NCI-H2107 (cell line): ENCODE measurements at places on chromosomes 12 and 14.

DNA sequence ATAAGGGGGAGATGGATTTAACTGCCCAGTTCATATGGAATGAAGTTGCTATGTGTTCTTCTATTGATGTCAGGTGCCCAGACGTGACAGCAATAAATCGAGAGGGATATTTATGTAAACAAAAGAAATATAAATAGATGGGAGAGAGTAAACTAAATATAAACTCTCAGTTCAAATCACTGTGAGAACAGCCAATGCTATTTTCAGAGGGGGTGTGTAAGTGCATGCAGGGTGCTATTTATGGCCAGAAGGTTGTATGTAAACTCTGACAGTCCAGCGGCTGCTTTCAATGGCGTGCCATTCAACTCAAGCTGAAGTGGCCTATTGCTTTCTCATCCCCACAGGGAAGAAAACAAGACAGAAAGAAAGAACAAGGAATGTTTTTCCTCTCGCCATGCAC is 127.2 kb downstream of the KCNA5 start:
- DNase-seq = no peak

DNA sequence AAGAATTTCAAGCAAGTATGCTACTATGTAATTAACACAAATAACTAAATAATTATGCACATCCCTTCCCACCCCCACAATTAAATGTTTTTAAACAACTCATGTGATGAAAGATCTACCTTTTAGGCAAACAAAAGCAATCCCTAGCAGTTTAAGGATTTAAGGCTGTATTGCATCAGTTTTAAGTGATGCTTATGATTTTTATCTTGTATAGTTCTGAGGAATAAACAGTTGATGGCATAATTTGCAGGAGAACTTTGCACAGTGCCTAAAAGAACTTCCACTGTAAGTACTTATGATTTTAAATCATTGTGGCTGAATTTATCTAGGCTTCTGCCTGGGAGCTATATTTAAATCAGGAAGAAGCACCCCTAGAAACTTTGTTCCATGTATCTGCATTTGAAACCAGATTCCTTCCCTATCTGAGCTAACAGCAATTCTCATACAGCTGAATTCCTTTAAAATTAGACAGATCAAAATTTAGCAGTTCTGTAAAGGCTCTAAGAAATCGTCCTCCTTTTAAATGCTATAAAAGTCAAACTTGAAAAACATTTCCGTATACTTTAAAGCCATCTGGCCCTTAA is 388.6 kb downstream of the BCAT1 start:
- no peak for DNase-seq

- no peak for DNase-seq
Observed at GRCh38 chr14:21070610-21071224, 613 bp downstream of the ARHGEF40 start.

GRCh38 chr12:107992870-107993451 is 136.1 kb upstream of the WSCD2 start:
- DNase-seq = peak; percentile 45

- no peak for DNase-seq
Observed at GRCh38 chr12:19410211-19410610, 29.1 kb upstream of the AEBP2 start.

DNA sequence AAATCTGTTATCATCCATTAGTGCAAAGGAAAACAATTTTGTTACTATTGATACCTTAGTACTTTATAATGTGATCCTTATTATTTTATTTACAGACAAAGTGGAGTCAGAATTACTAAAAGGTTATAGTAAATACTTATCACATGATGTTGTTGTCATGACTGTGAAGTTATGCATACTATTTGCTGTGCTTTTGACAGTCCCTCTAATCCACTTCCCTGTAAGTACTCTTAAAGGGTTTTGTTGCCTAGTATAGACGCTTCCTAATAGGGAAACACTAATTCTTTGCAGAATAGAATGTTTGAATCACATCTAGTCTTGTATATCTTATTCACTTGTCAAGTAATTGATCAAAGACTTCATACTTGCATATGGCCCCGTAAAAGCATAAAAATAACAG is 69.4 kb downstream of the SLC38A6 start:
- DNase-seq = no peak

DNA sequence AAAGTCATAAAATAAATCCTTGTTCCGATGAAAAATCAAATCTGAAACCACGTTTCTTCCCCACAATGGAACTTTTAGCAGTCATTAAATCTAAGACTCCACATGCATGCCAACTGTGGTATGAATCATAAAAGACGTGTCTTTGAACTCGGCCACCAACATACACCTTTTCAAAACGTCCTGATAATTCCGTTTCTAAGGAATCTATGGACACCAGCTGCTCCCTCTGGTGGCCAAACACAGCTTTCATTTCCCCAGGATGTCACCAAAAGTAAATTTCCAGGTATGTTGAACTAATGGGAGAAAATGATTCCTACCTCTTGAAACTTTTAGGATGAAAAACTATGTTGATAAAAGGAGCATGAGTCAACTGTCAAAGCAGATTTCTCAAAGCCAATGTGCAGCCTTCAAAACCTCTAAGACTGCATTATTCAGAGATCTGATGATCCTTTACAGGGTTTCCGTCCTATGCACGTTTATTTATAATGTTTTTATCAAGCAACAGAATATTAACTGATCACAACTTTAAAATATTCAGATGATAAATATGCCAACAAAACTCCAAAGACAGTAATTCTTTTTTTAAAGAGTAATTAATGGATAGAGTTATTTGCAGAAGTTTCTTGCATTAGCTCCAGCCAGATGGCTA is 96.2 kb downstream of the CIT start:
- peak; percentile 22 for DNase-seq

DNA sequence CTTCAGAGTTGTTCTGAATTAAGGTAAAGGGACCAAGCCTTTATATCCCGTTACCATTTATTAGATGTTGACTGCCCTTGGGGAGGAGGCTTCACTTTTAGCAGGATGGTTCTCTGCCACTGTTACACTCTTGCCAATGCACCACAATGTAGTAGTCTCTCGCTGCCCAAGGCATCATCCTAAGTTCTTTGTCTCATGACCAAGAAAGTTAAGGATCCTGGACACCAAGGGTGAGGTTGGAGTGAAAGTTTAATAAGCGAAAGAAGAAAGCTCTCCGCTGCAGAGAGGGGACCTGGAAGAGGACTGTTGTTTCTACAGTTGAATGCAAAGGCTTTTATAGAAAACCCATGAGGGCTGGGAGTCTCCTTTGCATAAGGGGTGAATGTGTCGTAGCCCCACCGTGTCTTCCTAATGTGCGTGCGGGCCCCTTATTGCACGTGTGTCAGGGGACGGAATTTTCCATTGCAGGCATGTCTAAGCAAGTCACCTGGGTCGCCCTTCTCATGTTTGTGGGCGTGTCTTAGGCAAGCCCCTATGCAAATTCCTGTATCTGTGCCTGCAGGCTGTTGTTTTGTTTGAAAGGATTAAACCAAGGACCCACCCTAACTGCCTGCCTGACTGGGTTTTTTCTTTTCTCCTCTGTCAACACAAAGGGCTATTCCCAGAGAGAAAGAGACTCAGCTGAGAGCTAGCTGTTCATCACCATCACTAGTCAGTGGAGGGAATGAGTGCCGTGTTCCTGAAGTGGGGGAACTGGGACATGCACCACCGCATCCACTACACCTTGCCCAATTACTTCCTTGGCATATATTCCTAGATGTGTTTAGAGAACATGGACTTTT is 17.6 kb upstream of the RNASE1 start:
- DNase-seq = no peak

DNA sequence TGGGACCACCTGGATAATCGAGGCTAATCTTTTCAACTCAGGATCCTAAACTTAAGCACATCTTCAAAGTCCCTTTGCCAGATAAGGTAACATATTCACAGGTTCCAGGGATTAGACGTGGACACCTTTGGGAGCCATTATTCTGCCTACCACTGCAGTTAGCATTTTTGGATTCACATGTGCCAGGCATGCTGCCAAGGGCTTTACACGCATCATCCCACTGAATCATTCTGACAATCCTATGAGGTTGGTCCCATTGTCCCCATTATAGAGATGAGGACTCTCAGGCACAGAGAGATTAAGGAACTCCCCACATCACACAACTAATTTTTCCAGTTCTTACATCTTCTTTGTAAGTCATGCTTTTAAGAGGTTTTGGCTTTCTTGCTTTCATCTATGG is 34.5 kb downstream of the RTN1 start:
- DNase-seq = no peak

DNA sequence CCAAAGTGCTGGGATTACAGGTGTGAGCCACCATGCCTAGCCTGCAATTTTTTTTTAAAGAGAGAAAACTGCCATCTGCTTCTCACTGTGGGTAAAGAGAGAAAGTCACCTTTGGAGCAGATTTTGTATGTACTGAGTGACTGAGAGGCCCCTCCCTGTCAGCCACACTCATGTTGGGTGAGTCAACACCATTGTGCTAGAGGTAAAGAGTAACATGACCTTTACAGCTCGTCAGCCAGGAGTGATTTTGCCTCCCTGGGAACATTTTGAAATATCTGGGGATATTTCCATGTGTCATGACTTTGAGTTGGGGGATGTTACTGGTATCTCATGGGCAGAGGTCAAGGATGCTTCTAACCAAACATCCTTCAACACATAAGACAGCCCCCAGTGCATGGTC is 115.2 kb downstream of the KSR2 start:
- peak; percentile 31 for DNase-seq

GRCh38 chr14:33978892-33979612 is 28.2 kb upstream of the EGLN3 start:
- no peak for DNase-seq

DNA sequence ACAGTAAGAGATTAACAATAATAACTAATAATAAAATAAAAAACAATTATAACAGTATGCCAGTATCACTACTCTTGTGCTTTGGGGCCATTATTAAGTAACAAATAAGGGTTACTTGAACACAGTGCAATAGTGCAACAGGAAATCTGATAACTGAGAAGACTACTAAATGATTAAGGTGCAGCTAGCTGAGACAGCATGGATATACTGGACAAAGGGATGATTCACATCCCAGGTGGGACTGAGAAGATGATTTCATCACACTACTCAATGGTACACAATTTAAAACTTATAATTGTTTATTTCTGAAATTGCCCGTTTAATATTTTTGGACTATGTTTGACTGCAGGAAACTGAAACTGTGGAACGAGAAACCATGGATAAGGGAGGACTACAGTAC is 168.6 kb upstream of the ABCD2 start:
- no peak for DNase-seq

DNA sequence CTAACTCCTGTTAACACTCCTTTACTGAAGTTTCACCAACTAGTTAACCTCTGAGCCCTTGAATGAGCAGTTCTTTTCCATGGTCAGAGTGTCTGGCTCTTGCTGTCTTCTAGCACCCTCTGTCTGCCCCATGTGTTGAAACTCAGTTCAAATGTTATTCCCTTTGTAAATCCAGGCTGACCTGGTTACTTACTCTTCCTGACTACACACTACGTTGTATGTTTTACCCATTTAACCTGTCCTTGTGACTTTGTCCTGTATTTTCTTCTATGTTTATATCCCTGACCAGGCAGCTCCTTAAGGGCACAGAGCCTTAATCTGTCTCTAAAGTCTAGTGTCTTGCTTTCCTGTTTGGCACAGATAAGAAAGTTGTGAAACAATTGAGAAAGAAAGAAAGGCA is 389.0 kb upstream of the RPL10L start:
- DNase-seq = no peak

- no peak for DNase-seq
Observed at GRCh38 chr14:90608929-90609341, 207.3 kb downstream of the TTC7B start.

GRCh38 chr12:116855744-116856470 is 25.3 kb downstream of the HRK start:
- no peak for DNase-seq

DNA sequence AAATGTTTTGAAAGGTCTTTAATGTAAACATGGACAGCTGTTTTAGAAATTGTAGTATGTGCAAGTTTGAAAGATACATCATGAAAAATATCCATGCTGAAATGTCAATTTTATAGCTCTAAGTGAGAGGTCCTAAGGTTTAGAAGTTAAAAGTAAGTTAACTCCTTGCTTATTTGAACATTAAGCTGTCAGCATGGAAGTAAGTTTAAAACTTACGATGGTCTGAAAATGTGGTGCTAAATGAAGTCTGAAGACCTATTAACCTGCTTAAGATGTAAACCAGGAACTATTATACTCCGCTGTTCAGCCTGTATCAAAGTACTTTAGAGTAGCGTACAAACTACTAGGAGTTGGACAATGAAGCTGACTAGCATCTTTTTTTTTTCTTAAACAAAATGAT is 1082.4 kb downstream of the TMTC2 start:
- DNase-seq = no peak

GRCh38 chr12:121222847-121223246 is 12.9 kb downstream of the P2RX4 start:
- no peak for DNase-seq

GRCh38 chr12:57105011-57105753 is 6.0 kb downstream of the STAT6 start:
- no peak for DNase-seq

- DNase-seq = no peak
Observed at GRCh38 chr12:93916402-93916801, 232.0 kb upstream of the PLXNC1 start.

DNA sequence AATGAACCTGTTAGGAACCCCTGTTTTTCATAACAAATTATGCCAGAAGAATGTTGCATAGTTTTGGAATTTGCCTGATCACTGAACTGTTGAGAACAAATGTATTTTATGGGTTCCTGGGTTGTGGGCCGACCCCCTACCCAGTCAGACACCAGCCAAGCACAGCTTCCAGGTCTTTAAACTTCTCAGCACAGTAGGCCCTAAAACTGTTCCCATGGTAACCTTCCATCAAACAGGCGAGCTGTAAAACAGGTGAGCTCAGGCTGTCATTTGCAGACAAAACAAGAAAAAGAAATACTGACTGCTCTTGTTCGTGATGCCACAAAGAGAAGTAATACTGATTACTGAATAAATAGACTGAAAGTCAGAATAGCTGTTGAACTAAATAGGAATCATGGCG is 147.0 kb downstream of the PTPRO start:
- DNase-seq = no peak

- DNase-seq = peak; percentile 73
Observed at GRCh38 chr12:2354151-2354991, 301.6 kb downstream of the CACNA1C start.

- DNase-seq = no peak
Observed at GRCh38 chr12:118549510-118549980, 173.2 kb downstream of the SUDS3 start.

- no peak for DNase-seq
Observed at GRCh38 chr12:3117144-3117581, 40.0 kb downstream of the TSPAN9 start.

GRCh38 chr14:51367600-51367931 is 127.5 kb downstream of the TMX1 start:
- DNase-seq = no peak
